Fibroblast of skin of abdomen (primary cell): ENCODE measurements at places on chromosomes 6 and 20.

- no peak for DNase-seq
Observed at GRCh38 chr20:24995741-24996448, 3.3 kb upstream of the APMAP start.

GRCh38 chr20:6632187-6632586 lies 135.3 kb upstream of the BMP2 start:
- DNase-seq = peak; percentile 37

DNA sequence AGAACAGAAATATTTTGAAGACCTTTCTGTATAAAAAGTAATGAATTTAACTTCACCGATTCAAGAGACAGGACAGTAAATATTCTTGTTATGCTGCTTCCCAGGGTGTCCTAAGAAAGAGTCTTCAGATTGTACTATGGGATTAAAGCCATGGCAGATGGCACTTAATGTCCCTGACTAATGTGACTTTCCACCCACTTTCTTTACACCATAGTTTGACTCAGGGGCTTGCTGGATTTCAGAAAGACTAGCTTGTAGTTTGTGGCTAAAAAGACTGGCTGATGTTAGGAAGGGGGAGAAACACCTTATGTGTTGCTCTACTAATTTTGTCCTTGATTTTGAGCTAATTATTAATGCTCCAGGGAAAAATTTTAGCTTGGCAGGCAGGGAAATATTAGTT lies 75.9 kb downstream of the UTRN start:
- DNase-seq = no peak

DNA sequence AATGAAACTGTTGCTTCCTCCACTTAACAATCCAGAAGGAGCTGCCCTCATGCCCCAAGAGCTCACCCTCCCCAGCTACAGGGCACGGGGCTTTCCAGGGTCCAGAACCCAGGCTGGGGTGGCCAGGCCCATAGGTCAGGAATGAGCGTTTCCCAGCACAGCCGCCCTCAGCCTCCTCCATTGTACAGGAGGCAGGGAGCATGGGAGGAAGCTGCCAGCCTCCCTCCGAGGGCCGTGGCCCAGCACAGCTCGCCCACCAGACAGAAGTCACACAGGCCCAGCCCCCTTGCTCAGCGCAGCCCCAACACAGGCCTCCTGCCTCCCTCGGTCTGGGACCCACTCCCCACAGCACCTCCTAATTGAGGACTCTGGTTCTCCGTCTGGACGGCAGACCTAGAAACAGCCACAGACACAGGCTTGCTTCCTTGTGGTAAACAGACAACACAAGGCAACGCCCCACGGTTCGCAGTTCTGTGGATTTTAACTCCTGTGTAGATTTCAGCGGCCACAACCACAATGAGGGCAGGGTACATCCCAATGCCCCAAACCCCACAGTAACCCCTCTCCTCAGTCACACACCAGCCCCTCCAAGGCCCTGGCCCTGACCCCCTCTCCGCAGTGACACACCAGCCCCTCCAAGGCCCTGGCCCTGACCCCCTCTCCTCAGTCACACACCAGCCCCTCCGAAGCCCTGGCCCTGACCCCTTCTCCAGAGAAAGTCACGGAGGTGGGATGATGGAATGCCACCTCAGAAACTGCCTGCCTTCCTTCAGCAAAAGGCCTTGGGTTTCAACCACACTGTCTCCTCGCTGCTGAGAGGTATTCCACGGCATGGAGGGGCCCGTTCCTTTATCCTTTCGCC lies 173.5 kb downstream of the DLL1 start:
- DNase-seq = no peak

GRCh38 chr6:128065072-128065471 lies 164.2 kb upstream of the THEMIS start:
- no peak for DNase-seq

GRCh38 chr6:36123270-36124139 lies 6.8 kb upstream of the MAPK13 start:
- DNase-seq = peak; percentile 72

- DNase-seq = no peak
Observed at GRCh38 chr6:110738899-110739365, 76.3 kb downstream of the CDK19 start.

GRCh38 chr6:111663692-111664564 lies 58.2 kb upstream of the TRAF3IP2 start:
- DNase-seq = peak; percentile 72

DNA sequence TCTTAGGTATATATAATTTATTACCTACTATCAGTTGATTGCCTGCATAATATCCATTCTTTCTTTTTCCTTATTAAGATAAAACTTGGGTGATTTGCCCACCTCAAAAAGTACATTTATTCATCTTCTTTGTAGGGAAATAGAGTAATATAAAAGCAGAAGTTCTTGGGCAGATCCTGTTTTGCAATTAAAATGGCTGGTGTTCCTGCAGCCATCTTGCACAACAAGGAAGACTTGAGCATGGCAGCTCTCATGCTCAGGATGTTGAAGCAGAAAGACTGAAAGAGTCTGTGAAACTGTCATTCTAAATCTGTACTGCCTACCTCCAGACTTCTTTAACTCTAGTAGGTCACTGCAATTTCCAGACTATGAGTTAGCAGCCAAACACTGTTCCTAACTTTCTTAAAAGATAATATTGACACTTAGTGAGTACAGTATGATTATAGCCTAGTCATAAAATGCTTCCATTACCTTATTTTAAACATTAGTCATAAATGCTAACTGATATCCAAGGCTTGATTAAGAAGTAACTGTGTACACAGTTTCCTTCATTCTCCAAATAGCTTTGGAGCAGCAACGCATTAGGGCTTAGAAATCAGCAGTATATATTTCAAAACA lies 24.6 kb upstream of the HTR1B start:
- DNase-seq = no peak

GRCh38 chr6:7216941-7217621 lies 95.9 kb downstream of the SSR1 start:
- DNase-seq = no peak

- no peak for DNase-seq
Observed at GRCh38 chr6:158050107-158050735, 68.6 kb downstream of the SYNJ2 start.

DNA sequence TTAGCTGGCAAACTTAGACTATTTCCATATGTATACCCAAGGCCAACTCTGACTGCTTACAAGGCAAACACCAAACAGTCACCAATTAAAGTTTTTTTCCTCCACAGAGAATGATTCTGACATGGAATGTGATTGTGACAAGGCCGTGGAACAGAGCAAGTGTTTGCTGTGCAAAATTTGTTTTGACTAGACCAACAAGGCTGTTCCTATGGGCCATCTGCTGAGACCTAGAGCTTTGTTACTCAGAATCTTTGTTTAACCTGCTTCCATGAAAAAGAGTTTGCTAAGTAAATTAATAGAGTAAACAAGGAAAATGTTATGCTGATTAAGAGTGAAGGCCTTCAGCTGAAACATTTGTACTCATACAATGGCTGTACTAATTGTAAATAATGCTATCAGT lies 51.6 kb upstream of the IMPG1 start:
- no peak for DNase-seq

- DNase-seq = no peak
Observed at GRCh38 chr20:30487947-30488926, 769.2 kb upstream of the DEFB115 start.

DNA sequence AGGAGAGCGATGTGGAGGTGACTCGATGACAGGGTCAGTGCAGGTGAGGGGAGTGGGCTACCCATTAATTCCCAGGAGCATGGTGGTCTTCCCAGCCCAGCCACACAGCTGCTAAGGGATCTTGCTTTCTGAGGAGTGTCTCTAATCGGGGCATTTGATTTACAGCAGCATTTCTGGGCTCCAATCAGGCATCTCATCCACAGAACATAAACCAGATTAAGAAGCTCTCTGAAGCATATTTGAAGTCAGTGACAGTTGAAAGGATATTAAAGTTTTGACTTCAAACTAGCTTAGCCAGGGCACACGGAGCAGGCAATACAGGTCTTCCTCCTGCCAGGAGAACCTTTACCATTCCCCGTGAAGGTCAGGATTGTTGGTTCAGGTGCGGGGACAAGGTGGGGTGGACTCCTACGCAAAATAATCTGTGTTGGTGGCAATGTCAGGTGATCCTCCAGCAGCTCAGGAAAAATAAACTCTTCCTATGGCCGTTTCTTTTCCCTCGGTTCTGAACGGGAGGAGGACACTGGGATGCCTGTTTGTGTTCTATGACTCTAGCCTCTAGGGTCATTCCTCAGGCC lies 39.9 kb upstream of the ZNF831 start:
- no peak for DNase-seq

- DNase-seq = peak; percentile 51
Observed at GRCh38 chr6:142693441-142693840, 251.5 kb downstream of the HIVEP2 start.

- DNase-seq = no peak
Observed at GRCh38 chr6:45687570-45687969, 309.8 kb upstream of the SUPT3H start.

- DNase-seq = no peak
Observed at GRCh38 chr20:10551732-10552724, 116.9 kb downstream of the SLX4IP start.

DNA sequence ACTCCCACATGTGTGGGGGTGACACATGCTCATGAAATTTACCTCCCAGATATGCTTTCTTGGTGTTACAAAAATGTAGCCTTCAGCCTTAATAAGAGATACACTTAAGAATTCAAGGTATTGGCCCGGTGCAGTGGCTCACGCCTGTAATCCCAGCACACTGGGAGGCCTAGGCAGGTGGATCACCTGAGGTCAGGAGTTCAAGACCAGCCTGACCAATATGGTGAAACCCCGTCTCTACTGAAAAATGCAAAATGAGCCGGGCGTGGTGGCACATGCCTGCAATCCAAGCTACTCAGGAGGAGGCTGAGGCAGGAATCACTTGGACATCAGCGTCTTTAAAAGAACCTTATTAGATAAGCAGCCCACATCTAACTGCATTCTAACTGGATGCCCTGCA lies 614.3 kb upstream of the CDH4 start:
- no peak for DNase-seq

- DNase-seq = no peak
Observed at GRCh38 chr20:44112889-44113617, 73.9 kb downstream of the JPH2 start.

- DNase-seq = peak; percentile 62
Observed at GRCh38 chr20:9344083-9344920, 170.1 kb upstream of the LAMP5 start.

DNA sequence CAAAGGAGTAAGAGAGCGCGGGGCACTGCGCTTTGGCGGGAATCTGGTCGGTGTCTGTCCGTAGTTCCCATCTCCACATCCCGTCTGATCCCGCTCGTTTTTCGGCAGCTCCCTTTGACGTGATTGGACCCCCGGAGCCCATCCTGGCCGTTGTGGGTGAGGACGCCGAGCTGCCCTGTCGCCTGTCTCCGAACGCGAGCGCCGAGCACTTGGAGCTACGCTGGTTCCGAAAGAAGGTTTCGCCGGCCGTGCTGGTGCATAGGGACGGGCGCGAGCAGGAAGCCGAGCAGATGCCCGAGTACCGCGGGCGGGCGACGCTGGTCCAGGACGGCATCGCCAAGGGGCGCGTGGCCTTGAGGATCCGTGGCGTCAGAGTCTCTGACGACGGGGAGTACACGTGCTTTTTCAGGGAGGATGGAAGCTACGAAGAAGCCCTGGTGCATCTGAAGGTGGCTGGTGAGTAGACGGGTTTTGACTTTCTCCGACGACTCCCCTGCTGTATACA lies 1.4 kb downstream of the BTN1A1 start:
- DNase-seq = peak; percentile 21

DNA sequence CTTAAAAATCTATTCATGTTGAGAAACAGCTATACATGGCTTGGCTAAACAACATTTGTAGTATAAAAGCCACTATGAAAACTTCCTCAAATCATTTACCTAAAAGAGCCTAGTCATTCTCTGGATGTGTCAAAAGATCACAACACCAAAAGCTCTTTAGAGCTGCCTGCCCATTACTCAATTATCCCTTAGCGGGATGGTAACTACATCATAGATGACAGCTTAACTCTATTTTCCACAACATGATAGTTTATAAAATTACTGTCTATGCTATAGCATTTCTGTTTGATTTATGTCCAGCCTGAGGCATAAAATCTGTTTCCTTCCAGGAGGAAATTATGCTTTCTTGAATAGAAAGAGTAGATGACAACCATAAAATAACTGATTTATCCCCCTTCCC lies 777.6 kb upstream of the HS3ST5 start:
- no peak for DNase-seq

DNA sequence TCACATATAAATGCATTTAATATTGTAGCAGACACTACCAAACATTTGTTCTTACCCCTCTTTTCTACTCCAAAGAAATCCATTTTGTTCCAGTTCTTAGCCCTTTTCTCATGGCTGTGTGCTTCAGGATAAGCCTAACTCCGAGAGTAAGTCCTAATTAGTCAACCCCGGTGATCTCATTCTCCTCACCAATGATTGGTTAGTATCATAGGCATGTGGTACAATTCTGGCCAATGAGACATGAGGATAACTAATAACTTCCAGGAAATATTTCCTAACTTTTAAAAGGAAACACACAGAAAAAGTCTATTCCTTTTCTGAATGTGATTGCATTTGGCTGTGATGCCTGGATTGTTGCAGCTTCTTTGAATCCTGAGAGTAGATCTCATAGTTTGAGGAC lies 116.0 kb downstream of the GPR63 start:
- no peak for DNase-seq

- DNase-seq = no peak
Observed at GRCh38 chr6:70041411-70041810, 175.1 kb downstream of the COL19A1 start.

DNA sequence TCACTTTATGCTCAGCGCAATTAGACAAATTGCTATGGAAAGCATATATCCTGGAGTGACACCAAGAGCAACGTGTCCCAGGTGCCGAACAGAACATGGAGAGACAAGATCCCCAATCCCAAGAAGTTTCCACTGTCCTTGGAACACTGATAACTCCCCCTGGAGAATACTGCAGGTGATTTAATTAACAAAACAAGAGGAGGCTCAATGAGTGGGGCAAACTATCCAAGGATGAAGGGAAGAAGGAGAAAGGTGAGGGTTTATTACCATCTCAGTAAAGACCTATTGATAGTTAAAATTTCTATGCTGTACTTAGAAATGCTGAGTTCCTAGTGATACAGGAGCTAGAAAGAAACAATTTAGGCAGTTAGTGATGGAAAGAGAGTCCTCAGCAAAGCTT lies 35.7 kb downstream of the EDN1 start:
- DNase-seq = no peak

DNA sequence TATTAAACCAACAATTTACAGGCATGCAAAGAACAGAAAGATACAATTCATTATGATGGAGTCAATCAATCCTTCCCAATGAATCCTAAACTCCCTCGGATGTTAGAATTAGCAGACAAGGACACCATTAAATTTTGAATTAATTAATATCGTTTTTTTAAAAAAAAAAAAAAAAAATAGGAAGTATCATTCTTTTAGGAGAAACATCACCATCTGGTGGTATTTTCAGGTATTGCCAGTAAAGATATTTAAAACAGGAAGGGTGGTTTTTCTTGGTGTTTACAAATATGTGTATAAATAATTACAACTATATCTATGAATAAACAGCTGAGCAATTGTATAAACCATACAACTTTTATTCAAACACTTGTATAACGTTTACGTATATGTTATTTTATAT lies 564.4 kb downstream of the HAO1 start:
- DNase-seq = no peak

- no peak for DNase-seq
Observed at GRCh38 chr6:158836625-158837311, 17.6 kb upstream of the EZR start.
